Cortex of kidney (tissue), 1 donor: ENCODE measurements at places on chromosomes 11 and 22.

- no peak for DNase-seq
Measured at GRCh38 chr11:11916981-11917399, 75.2 kb downstream of the USP47 start.

DNA sequence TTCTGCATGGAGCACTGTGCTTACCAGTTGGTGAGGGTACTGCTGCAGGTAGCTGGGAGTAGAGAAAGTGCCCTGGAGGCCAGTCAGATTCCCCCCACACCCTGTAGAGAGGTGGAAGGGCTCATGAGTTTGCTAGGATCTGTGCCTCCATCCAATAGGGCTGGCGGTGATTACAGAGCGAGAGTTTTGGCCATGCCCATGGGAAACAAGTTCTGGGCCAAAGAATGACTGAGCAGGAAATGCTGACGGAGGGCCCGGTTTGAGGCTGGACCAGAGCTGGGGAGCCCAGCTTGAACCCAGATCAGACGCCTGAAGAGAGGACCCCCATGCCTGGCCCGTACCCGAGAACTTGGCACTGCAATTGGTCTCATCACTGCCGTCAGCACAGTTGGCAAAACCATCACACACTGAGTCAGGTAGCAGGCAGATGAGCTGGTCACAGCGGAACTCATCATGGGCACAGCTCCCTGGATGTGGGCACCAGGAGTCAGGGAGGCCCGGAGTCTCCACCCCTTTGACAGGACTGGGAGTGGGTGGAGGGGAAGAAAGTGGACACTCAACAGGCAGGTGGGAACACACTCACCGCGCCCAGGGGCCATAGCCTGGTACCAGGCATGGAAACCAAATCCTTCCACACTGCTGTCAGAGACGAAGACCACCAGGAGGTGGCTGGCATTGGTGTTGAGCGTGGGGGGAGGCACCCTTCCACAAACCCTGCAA, 2.1 kb downstream of the MFRP start:
- no peak for DNase-seq

- DNase-seq, result no peak
Measured at GRCh38 chr11:110409174-110409573, 20.6 kb upstream of the FDX1 start.

GRCh38 chr11:131595797-131596196, 225.4 kb downstream of the NTM start:
- no peak for DNase-seq

- DNase-seq, result no peak
Measured at GRCh38 chr11:117473481-117474091, 145.9 kb downstream of the CEP164 start.

DNA sequence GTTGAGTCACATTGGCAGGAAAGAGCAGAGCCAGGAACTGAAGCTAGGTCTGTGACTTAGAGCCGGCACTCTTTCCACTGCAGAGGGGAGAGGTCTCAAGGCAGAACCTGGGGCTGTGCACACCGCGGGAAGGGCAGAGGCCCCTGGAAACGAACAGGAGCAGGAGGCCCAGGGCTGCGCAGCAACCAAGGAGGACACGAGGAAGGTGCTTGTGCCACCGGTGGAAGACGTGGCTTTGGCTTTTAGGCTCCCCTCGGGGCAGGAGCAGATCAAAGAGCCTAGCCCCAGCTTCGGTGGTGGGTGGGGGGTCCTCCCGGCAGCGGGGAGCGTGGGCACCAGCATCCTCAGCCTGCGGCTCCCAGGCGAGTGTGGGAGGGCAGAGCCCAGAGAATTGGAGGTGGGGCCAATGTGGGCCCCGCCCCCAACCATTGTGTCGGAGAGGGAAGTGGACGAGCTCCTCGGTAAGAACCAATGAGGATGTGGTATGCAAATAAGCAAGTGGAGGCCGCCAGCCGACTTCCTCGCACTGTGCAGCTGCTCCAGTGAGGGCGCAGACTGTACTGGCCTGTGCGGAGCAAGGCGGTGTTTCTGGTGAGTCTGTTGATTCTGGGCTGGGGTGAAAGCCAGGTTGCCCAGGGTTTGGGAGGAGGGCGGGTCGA, at the start of gene CCDC116:
Gene CCDC116 (plus strand): TSS at position 524 of the 659 bp plus-strand sequence. CDS start 422 bp downstream, outside the sequence.
- DNase-seq, result no peak

DNA sequence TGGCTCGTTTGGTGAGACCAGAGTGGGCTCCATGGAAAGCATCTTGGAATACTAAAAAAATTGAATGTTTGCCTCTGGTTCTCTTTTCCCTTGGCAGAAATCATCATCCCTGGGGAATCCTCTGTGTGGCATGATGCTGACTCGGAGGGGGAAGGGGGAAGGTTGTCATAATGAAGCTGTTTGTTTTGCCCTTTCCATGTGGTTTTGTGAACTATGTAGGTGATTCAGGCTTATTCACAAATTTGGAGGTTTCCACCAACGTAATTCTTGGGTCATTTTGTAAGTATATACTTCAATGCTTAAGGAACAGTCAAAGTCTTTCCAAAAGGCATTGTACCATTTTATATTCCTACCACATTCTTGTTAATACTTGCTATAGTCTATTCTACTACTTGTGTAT, 754.0 kb upstream of the FAT3 start:
- DNase-seq, result no peak
